ENCODE measurements at places on chromosomes 7 and 10.

- no peak for DNase-seq
These were observed 143.2 kb upstream of the RET start for GRCh38 chr10:42933448-42934340.

DNA sequence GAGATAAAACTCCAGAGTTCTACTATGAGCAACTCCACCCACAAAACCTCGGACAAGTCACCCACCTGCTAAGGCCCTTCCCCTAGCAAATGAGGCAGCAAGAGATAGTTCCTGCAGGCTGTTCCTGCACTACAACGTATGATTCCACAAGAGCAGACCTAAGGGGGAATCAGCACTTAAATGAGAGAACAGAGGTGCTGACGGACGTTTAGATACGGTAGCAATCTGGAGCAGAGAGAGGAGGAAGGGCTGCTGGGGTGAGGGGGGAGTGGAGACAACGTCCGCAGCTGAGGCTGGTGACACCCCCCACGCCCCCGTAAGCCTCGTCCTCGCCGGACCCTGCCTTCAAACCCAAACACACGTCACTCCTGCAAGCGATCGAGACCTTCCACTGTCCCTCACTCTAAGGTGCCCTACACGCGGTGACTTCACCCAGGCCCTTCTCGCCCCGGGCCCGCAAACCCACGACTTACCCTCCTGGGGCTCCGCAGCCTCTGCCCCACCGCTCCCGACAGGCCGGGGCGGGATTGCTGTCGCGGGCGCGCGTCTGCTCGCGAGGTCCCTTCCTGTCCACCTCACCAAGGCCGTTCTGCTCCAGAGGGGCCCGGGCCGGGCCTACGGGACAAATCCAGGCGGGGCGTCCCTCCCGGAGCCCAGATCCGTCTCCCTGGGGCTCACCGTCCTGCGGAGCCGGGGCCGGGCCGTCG lies 635 bp downstream of the ZNF12 start:
- DNase-seq = no peak

DNA sequence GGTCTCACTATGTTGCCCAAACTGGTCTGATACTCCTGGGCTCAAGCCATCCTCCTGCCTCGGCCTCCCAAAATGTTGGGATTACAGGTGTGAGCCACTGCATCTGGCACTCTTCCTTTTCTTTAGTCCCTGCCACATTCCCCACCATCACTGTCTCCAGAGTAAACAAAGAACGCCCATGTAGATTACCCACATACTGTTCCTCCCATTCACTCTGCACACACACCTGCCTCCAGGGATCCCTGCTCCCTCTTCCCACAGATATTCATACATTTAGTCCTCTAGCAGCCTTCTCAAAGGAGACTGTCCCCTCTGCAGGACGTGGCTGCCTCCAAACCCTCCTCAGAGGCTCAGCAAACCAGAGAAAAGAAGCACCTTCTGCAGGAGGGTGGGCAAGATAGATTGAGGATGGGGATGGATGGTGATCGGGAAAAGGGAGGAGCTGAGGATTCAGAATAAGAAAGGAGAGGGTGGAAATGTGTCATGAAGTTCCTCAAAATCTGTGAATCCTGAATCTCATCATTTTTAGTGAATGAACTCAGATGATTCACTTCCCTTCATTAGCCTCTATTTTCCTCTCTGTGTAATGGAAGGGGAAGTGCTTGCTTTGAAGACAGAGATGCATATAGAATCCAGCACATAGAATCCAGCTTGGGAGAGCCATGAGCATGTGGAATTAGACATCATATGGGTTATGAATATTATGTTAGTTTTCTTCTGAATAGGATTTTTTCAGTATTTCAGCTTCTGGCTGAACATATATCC lies 5.5 kb upstream of the PLAU start:
- no peak for DNase-seq

DNA sequence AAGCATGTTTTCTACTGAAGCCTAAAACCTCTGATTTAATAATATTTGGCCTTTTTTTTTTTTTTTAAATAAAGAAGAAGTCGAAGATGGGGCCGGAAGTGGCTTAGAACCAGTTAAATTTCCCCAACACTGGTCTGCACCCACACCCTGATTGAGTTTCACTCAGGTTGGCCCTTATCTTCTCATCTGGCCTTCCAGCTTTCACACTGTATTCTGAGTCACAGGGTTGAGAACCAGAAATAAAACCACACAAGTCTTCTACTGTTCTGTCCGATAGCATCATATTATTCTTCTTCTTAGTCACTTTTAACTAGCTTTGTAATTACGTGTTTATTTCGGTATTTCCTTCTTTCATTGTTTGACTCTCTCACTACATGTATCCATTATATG lies 9.9 kb downstream of the ZNF365 start:
- DNase-seq = no peak

GRCh38 chr10:14695847-14696480 lies 78.7 kb downstream of the FAM107B start:
- no peak for DNase-seq

DNA sequence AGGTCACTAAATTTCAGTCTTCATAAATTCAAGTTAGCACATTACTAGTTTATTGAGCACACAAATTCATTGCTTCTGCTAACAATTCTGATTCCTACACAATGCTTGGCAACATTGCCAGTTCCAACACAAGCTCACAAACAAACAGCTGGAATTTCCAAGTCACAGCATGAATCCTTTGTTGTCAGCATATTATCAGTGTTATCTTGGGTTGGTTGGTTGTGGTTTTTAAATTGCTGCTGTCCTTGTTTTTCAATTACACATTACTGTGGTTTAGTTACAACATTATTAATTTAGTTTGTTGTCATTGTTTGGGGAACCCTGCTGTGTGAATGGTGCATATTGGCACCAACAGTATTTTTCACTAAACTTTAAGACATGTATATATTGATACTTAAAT lies 86.0 kb upstream of the ARID5B start:
- DNase-seq = no peak

GRCh38 chr7:113268757-113269156 lies 150.4 kb upstream of the SMIM30 start:
- no peak for DNase-seq

DNA sequence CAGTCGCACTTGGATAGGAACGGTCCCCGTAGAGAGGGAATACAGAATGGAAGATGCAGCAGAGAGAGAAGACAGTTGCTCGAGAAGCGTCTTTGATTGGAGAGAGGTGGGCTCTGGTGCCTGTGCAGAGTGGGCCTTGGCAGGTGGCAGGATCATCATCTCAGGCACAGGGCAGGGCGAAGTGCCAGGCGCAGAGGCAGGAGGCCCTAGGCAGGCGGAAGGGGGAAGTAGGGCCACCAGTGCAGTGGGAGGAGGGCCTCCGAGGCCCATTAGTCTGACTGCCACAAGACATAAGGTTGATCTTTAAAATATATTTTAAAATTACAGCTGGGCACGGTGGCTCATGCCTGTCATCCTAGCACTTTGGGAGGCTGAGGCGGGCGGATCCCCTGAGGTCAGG lies 10.1 kb downstream of the CARD11 start:
- no peak for DNase-seq

GRCh38 chr7:132805766-132806165 lies 229.5 kb upstream of the PLXNA4 start:
- no peak for DNase-seq

- no peak for DNase-seq
These were observed 86.7 kb upstream of the DUSP5 start for GRCh38 chr10:110411047-110411410.

- DNase-seq = no peak
These were observed 45.7 kb downstream of the BAIAP2L1 start for GRCh38 chr7:98355250-98355538.

DNA sequence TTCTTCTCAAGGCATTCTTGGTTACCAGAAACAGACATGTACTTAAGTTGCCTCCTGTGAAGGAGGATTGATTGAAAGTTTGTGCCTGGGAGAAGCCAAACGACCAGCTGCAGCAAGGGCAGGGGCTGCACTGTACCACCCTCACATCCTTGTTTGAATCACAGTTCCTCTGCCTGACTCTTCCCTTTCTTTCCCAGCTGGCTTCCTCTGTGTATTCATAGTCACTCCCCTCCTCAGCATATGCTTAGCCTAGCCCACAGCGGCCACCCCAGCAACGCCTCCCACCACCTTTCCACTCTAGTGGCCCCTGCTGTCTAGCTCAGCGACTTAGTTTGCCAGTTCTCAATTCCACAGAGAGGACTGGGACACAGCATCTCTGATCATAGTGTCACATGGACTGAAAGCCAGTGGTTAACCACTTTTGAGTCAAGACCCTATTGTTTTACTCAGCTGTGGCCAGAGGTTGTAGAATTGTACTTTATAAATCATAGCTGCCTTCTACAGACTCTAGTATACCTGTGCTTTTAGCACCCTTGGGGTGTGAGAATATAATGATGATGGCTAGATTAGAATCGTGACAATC lies 643.0 kb downstream of the SUGCT start:
- DNase-seq = no peak

DNA sequence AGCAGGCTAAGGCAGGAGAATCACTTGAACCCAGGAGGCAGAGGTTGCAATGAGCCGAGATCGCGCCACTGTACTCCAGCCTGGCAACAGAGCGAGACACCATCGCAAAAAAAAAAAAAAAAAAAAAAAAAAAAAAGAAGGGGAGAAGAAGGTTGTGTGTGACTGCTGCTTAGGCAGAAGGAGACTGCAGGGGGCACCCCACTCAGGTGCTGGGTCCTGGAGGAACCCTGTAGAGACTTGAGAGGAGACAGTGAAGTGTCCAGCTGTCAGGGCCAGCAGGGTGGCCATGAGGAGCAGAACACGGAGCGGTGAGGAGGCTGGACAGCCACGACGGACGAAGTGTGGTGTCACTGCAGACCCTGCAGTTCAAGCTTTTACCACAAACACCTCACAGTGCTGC lies 99.0 kb upstream of the NMT2 start:
- no peak for DNase-seq

- DNase-seq = no peak
These were observed 49.5 kb upstream of the FAM180A start for GRCh38 chr7:135798095-135798494.

GRCh38 chr10:95793401-95794045 lies 37.6 kb downstream of the ENTPD1 start:
- no peak for DNase-seq

GRCh38 chr10:86523348-86523747 lies 1.8 kb upstream of the WAPL start:
- DNase-seq = no peak

DNA sequence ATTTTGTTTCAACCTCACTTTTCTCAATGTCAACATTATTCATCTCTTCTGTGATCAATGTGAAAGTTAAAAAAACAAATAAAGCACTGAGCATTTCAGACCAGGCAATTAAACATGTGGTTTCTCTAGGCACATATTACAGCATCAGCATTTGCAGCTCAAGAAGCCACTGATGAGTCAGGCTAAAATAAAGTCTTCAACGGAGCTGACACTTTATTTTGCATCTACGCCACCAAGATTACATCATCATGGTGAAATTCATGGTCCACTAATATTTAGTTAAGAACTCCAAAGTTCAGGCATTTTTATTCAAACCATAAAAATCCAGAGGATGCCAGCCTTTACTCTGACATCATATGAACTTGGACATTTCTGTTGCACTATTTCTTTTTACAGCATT lies 33.0 kb downstream of the MAGI2 start:
- DNase-seq = no peak

- no peak for DNase-seq
These were observed 74.1 kb upstream of the PRSS58 start for GRCh38 chr7:142331941-142332340.

All from stimulated activated CD8-positive, alpha-beta memory T cell treated with anti-CD3 and anti-CD28 coated beads, Interleukin-15, amount 100 ng/mL, for 1 hour (primary cell).